ENCODE measurements at places on chromosomes 6 and 20.

DNA sequence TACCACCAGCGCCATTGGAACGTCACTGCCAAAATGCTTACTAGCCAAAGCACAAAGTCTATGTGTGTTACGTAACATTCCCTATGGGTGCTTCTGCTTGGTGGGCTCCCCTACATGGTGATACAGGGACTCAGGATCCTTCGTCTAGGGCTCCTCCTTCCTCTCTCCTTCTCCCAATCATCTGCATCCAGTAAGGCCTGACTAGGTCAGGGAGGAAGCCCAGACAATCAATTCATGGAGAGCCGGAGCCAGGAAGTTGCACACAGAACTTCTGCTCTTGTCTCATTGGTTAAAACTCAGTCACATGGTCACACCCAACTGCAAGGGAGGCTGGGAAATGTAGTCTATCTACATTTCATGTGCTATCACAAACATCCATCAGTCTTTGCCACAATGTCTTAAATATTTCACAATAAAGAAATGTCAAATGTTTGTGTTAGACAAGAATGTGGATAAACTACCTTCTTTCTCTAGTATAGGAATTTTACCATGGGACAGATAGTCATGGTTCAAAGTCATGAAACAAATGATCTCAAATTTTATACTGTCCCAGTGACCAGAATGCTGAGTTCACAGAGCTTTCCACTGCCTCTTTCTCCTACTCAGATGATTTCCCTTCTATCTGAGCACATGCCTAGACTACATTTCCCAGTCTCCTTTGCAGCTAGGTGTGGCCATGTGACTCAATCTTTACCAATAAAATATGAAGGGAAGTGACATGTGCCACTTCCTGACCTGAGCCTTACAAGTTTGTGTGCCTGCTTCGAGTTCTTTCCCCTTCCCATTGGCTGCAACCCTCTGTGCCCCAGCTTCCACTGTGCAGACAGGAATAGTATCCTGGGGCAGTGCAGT, 9.3 kb upstream of the KCNK15 start:
- no peak for DNase-seq

GRCh38 chr6:151763303-151763702, 44.2 kb upstream of the ESR1 start:
- DNase-seq, result no peak

- no peak for DNase-seq
Observed at GRCh38 chr6:120278689-120279396, 929.3 kb upstream of the MAN1A1 start.

- no peak for DNase-seq
Observed at GRCh38 chr6:21984561-21984960, 312.3 kb downstream of the PRL start.

DNA sequence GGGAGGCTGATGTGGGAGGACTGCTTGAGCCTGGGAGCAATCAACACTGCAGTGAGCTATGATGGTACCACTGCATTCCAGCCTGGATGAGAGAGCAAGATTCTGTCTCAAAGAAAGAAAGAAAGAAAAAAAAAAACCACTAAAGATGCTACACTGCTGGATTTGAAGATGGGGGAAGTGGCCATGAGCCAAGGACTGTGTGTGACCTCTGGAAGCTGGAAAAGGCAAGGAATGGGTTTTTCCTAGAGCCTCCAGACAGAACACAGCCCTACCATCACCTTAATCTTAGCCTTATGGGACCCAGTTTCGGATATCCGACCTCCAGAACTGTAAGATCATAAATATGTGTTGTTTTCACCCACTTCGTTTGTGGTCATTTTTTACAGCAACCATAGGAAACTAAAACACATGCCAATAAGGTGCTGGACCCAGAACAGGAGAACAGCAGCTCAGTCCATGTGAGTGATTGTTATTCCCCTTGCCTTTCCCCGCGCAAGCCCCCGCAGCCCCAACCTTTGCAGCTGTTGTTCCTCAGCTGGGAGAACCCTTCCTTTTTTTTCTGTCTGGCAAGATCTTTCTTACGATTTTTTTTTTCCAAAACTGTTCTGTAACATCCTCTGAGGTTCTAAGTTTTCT, 11.1 kb upstream of the VAPB start:
- DNase-seq, result no peak

GRCh38 chr6:8875986-8876385, 440.6 kb upstream of the SLC35B3 start:
- DNase-seq, result no peak

DNA sequence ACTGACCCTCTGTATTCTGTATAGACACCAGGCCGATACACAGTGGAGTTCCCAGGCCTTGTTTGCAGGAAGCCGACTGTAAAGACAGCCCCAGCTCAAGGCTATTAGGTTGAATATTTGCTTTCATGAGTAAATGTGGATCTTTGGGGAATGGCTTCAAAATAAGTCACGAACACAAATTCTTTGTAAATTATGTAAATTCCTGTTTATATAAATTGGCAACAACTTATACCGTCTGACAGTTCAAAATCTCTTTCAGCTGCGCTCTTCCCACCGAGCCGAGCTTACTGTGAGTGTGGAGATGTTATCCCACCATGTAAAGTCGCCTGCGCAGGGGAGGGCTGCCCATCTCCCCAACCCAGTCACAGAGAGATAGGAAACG, 24.7 kb downstream of the EDN3 start:
- DNase-seq, result no peak

DNA sequence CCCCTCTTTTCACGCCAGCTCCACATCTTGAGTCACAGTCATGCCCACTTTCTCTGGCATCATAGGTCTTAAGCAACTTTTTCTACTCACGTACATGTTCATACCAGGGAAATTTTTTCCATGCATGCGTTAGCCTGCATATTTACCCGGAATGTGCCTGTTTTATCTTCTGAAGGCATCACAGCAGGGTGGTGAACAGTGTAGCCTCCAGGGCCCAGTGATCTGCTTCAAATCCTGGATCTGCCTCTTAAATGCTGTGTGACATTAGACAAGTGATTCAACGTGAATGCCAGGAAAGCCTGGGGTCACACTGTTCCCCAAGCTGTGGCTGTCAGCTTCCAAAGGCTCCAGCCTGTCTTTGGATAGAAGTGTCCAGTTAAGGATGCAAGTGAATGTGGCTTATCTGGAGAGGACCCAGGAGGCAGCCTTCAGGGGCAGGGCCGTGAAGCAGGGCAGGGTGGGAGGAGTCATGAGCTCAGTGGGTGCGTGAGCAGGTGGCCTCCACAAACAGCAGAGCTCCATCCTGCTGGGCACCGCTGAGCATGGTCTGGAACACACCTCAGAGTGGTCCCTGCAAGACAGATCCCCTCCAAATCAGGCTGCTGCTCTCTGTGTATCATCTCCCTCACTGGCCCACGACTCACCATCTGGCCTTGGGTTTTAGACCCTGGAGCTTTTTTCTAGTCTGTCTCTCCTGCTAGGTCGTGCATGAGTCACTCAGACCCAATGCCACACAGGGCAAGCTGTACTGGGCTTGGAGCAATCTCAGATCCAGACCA, 30.4 kb upstream of the CD93 start:
- DNase-seq, result no peak

Measured in stimulated activated CD8-positive, alpha-beta memory T cell treated with anti-CD3 and anti-CD28 coated beads, Interleukin-4, amount 100 ng/mL, for 48 hours (primary cell).